Activated CD4-positive, alpha-beta T cell treated with anti-CD3 and anti-CD28 coated beads, Interleukin-2, Interleukin-4, amounts not matched to agents 100 ng/mL and 50 ng/mL, durations not matched to agents 16 hours and 8 hours (primary cell): ENCODE measurements at places on chromosomes 12 and 14.

- peak; percentile 16 for DNase-seq
These were observed 144.7 kb downstream of the ALX1 start for GRCh38 chr12:85424581-85425348.

GRCh38 chr14:95479494-95479893 lies 37.0 kb downstream of the SYNE3 start:
- DNase-seq: no peak

DNA sequence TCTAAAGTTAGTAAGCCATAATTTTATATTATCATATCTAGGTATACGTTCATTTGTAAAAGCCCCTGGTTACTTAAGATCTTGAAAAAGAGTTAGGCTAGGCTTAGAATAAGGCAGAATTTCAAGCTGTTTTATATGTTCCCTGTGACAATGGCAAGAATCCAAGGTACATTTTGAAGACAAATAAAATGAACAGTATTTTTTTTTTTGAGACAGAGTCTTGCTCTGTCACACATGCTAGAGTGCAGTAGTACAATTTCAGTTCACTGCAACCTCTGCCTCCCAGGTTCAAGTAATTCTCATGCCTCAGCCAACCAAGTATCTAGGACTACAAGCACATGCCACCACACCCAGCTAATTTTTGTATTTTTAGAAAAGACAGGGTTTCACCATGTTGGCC lies 139.2 kb downstream of the DUSP6 start:
- DNase-seq: no peak

DNA sequence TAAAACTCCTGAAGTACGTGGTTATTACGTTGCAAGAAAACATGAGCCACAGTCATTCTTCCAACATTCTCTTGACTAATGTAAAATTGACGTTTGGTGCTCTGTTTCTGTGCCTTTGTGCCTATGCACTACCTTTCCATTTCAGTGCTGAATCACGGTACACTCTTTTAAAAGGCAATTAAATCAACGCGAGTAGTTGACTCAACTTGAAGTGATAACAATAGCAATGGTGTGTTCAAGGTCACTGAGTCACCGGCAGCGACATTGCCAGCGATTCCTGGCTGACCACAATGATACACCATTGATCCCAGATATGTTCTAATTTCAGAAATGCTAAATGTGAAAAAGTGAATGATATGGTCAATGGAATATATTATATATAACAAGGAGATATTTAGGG lies 17.8 kb downstream of the AK7 start:
- DNase-seq: no peak
